ENCODE measurements at places on chromosomes 12 and 14. TPM values are rescaled to one million over a fixed set of nuclear protein-coding genes. Genes with fewer than 3 reads are reported as not detected.

DNA sequence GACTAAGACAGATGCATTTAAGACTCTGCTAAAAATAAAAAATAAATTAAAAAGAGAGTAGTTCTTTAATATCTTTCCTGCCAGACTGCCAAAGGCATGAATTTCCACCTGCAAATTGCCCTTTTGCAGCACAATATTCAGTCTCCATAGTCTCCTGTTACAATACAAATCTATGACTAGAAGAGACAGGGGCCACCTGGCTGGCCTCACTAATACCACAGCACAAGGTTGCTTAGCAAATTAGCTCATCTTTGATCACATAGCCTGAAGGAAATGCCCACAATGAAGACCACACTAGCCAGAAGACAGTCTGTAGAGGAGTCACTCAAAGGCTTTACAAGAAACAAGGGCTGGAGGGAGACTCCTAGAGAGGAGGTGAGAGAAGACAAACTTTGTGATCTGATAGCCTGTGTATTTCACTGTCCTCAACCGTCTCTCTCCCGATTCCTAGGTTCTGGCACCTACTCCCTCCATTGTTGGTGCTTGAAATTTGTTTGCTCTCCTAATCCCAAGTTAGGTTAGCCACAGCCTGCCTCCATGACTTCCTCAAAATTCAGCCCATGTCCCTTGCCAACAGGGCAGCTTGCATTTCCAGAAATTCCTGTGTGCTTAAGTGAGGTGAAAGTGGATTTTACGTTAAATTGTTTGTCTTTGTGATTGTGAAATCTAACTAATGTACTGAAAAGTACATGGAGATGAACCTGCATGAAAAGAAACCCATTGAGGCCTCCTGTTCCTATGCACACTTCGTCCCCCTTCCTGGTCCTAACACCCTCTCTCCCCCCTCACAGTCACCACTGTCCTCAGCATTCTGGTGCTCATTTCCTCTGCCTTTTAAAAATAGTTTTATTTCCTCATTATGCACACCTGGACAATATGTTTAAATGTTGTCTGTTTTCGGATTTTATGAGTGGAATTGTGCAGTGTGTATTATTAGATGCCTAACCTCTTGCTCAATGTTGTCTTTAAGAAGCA lies 88.7 kb upstream of the PLXNC1 start:
- DNase-seq, result no peak

DNA sequence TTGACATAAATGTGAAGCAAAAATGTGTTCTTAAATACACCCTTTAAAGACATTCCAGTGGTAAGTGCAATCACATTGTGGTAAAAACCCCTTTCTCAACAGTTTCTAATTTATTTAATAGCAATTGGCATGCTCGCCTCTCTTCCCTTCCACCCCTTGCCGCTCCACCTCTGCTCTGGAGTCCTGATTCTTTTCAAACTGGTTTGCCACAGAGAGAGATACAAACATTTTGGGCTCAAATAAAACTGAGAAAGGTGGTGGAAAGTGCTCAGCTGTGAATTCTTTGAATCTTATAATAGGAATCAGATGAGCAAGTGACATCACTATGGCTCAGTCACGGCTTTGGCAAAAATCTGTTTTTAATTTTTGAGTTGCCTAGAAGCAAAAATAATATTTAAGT lies 993.9 kb downstream of the GALC start:
- DNase-seq, result no peak

DNA sequence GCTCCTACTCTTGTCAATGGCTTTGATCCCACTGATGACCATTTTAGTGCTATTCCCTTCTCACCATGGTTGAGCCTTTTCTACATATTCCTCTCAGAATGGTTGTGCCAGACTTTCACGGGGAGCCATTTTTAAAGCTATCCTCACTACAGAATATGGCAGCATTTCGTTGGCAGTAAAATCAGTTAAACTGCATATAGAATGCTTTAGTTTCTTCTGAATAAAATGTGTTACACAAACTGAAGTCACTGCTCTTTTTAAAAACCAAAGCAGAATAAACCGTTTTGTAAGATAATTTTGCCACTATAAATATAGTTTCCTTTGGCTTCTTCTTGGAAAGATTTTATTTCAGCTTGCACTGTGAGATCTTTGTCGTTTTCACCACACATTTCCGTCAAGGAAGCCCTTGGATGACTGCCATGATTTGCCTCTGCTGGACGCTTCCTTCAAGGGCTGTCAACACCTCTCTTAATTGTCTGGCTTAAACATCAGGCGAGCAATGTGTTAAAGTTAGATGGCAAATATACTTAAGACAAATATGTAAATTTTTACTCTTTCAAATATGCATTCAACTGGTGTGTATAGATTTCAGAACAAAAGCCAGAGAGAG lies 624.2 kb downstream of the DIO2 start:
- no peak for DNase-seq

DNA sequence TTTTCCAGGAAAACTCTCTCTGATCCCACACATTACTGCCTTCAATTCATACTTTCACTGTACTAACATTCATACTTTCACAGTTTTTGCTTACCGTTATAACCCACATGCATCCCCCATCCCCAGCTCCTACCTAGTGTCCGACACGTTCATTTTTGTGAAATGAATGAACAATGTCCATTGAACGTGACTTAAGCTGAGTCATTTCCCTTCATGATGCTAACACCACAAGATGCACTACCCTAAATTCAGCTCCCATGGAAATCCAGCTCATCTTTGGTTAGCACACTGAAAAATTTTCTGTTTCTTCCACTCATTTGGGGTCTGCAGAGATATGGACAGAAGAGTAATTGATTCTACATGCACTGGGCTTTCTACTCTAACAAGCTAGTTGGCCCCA lies 84.7 kb downstream of the GALNT4 start:
- DNase-seq, result no peak

- no peak for DNase-seq
Measured at GRCh38 chr12:25546318-25546717, 6.8 kb downstream of the LMNTD1 start.

- peak; percentile 89 for DNase-seq
Measured at GRCh38 chr12:26122681-26123481, 2.0 kb downstream of the BHLHE41 start.

- no peak for DNase-seq
Measured at GRCh38 chr12:96195845-96196451, 1.8 kb downstream of the ELK3 start.

DNA sequence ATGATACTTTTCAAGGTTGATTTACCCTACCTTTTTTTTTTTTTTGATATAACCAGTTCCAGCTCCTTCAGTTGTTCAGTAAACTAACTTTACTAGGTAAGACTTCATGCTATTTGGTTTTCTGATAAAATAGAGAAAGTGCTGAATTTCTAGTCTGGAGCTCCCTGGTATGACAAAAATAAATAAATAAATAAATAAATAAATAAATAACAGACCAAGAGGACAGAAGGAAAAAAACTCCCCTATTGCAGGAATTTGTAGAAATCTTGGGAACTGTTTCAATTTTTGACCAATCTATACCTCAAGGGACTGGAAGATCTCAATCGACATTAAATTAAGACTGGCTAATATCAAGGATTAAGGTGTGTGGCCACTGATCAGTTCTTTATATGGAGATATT lies 230.7 kb upstream of the PDZRN4 start:
- no peak for DNase-seq

- no peak for DNase-seq
Measured at GRCh38 chr12:76674669-76675315, 89.1 kb upstream of the ZDHHC17 start.

DNA sequence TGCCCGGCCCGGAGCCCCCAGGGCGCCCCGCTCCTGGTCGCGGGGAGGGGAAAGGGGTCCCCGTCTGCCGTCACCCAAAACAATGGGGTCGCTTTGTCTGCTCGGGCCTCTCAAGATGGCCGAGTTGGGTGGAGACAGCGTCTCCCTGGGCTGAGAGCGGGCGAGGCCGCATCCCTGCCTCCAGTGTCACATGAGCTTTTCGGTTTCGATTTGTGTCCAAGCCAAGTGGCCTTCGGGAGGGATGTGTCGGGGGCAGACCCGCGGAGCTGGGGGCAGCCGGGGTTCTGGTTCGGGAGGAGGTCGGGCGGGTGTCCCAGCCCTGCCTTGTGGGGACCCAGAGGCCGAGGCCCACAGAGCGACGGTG lies 790 bp downstream of the DYNC1H1 start:
- peak; percentile 89 for DNase-seq

- DNase-seq, result no peak
Measured at GRCh38 chr12:46998811-46999368, 80.5 kb upstream of the PCED1B start.

DNA sequence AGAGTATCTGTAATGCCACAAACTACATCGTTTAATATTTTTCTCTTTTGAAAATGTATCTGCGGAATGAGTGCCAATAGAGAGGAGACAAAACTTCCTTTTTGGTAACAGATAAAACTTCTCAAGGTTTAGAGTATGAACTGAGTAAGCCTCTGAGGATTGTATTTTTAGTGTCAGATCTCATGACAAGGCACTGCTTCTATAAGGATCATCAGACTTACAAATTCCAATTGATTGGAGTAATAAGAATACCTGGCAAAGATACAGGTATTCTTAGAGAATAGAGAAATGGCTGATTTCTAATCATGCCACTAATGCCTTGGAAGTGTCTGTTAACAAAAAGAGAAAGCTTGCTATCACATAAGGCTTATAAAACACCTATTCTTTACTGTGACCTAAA lies 45.3 kb downstream of the SLC35F4 start:
- no peak for DNase-seq

- no peak for DNase-seq
Measured at GRCh38 chr12:1102791-1103450, 111.9 kb downstream of the ERC1 start.

GRCh38 chr12:65282840-65283239 lies 4.4 kb downstream of the MSRB3 start:
- no peak for DNase-seq

DNA sequence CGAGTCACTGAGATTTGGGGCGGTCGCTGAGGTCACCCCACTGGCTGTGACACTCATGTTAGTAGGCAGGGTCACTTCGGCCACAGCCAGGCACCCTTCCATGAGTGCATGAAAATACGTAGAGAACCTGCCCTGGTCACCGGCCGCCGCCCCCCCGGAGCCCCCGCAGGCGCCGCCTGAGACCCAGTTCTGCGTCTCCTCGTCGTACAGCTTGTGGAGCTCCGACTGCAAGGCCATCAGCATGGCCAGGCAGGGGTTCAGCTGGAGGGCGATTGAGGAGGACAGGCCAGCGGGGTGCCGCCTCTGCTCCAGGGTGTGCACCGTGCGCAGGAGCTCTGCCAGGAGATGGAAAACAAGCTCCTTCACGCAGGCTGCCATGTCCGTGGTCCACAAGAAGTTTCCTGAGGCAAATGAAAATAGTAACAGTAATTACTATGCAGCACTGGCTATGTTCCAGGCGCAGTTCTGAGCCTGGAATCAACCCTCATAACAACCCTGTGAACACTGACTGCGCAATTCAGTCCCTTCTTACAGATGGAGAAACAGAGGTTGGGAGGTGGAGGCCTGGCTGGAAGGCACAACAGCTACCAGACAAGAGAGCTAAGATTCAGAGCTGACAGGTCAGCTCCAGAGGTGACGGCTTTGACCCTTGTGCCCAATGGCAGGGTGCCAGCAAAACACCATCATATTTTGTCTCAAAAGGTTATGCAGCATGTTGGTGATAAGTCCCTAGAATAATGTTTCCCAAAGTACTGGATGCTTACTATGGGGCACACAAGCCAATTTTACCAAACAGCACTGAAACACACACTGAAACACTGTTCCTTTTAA lies 59.9 kb downstream of the TRAFD1 start:
- no peak for DNase-seq

DNA sequence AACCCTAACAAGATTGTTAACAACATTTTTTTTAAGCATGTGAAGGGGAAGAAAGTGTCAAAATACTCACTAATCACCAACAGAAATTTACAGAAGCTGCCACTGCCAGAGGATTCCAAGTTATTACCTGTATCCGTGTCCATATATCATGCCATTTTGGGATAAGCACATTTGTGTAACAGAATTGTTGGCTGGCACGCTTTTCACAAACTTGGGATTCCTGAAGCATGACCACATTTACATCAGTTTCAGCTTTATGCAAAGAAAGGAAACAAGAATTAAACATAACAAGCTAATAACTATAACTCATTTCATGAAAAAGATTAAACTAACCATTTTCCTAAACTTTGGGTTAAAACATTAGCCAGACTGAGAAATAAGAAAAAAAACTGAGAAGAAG lies 5.9 kb downstream of the NEMP1 start:
- DNase-seq, result no peak

DNA sequence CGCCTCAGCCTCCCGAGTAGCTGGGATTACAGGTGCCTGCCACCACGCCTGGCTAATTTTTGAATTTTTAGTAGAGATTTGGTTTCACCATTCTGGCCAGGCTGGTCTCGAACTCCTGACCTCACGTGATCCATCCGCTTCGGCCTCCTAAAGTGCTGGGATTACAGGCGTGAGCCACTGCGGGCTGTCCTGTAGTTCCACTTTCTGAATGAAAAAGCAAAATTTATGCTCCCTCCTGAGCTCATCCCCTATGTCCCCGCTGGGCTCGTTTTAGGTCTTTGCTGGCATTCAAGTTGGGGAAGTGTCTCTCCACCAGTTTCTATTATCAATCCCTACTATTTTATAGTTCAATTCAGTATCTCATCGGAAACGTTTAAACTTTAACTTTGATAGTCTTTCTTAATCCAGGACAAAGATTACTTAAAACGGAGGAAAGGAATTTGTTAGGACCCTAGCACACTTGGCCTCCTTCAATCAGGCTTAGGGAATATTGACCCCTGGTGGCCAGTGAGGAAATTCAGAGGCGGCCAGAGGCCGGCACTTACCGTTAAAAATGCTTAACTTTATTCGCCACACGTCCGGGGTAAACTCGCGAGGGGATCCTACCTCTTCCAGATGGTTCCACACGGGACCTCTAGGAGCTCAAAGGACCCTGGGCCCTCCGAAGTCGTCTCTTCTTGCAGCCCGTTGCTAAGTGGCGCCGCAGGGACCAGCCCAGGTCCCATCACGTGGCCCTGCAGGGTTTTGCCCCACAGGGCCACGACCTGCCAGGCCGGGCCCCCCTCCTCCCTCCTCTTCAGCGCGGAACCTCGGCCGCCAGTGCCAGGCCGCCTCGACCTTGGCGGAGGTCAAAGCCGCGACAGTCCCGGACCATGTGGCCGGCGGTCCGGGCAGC lies 11.4 kb upstream of the DNAL1 start:
- peak; percentile 81 for DNase-seq

DNA sequence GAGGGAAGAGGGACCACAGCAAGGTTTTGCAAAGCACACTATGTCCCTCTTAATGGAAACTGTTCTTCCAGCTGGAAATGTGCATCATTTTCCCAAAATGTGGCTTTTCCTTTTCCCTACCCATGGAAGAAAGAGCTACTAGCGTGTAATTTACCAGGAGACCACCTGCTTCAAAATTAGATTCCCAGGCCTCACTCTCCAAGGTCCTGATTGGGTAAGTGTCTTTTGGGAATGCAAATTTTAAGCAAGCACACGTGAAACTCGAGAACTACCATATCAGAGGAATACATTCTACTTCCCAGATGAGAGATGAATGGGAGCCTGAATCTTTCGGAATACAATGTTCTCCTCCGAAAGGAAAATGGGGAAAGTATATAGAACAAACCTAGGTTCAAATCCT lies 201.6 kb upstream of the NOS1 start:
- no peak for DNase-seq

GRCh38 chr14:38108681-38109080 lies 99.0 kb upstream of the SSTR1 start:
- no peak for DNase-seq

The WDR89 gene
- 10.5 TPM for total RNA-seq

The SDS gene
- total RNA-seq, result 0.62 TPM

The PHETA1 gene
- 8.3 TPM for total RNA-seq

All from posterior vena cava (tissue), 2 donors.